ENCODE measurements at places on chromosomes 4 and X. TPM values are rescaled to one million over a fixed set of nuclear protein-coding genes. Genes with fewer than 3 reads are reported as not detected.

The UNC5C gene
- 0.72 TPM for total RNA-seq

The POU3F4 gene
- total RNA-seq, result not detected

The RPL34 gene
- total RNA-seq, result 853 TPM

The NXF2 gene
- not detected for total RNA-seq

The PPP4R3C gene
- total RNA-seq, result not detected

The FRG2 gene
- not detected for total RNA-seq

The RNF212 gene
- 3.5 TPM for total RNA-seq

The EVC2 gene
- 9.3 TPM for total RNA-seq

The HOPX gene
- not detected for total RNA-seq

The PDGFRA gene
- not detected for total RNA-seq

The CEP135 gene
- total RNA-seq, result 7.8 TPM

The QRFPR gene
- 0.51 TPM for total RNA-seq

The AMOT gene
- total RNA-seq, result 10.9 TPM

The FAM53A gene
- total RNA-seq, result 2.5 TPM

- DNase-seq, result no peak
These were observed 75.0 kb downstream of the STK32B start for GRCh38 chr4:5126231-5126630.

DNA sequence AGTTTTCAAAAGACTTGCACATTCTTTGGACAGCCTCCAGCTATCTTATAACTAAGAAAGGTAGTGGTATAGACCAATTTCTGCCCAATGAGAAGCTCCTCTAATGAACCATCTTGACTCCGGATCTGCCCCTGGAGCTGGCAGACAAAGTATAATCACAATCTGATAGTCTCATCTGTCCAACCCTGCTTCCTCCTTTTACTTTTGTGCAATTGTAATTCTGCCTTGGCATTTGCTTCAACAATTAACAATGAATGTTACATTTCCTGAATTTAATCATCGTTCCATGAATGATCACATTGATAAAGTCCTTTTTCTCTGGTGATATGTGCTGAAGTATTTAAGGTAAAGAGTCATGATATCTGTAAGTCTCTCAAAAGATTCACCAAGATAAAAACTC lies 27.8 kb downstream of the FRYL start:
- DNase-seq, result no peak

DNA sequence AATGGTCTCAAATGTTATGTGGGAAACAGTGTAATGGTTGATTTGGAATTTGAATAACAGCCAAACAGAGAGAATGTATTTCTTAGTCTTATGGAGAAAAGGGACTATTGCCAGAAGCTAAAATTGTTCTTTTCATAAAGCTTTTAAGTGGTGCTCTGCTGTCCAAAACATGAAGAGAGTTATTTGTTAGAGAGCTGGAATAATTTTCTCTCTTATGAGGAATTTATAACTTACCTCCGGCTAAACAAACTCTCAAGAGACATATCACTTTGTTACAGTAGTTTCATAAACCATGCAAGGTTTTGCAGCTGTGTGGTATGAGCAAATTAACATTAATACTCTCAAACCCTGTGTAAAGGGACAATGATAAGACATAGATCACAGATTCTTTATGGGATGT lies 28.6 kb downstream of the SULT1B1 start:
- no peak for DNase-seq

DNA sequence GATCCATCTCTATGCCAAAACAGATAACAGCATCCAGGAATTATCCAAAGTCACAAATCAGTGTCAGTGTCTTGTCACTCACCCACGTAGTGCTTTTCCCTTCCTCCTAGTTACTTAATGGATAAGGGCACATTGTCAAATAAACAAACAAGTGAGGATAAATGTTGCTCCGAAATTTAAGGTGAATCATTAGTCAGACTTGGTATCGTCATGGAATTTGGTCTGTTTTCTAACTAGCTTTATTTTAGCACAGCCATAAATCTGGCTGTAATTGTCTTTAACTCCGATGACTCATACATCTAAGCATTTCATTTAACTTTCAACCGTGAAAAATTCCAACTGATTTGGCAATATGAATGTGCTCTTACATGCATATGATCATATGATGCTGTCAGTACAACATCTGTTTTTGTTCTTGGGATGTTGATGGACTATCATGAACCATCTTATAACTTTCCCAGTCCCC lies 83.3 kb downstream of the SNCA start:
- DNase-seq, result peak; percentile 99

DNA sequence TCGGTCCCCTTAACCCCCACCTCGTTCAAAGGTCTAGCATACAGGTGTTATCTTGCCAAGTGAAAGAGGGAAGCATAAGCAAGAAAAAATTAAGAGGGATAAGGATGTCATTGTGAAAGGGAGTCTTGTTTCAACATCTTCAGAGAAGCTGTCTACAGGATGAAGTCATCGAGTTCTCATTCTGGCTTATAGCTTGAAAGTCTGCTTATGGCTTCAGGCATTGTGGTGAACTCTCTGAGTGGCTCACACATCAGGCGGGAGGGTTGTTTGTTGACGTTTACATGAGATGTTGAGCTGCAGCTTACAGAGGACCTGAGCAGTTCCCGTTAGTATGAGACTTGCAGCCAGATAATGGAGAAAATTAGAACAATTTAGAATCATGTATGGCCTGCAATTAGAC lies 16.6 kb downstream of the MAGEA9B start:
- no peak for DNase-seq

GRCh38 chr4:73911746-73912145 lies 42.6 kb downstream of the CXCL1 start:
- peak; percentile 33 for DNase-seq

DNA sequence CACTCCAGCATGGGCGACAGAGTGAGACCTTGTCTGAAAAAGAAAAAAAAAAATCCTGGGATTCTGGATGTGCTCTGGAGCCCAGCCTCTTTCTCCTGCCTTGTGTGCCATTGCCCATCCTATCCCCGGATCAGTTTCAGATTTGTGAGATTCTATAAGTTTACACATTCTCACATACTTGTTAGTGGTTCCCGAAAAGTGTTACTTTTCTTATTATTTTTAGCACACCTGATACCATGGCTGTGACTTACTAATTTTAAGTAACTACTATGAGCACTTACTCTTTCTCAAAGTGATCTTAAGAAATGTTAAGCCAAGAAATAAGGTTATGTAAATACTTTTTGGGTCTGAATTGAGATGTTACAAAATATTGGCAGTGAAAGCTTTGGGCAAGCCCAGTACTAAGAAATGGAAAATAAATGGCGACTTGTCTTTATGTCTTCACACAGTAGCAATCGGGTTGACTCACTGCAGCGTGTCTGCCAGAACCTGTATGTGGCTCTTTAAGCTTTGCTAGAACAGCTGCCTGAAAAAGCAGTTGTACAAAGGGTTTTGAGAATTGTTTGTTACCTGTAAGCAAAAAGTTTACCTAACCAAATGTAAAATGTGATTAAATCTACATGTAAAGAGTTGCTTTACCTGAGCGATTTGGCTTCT lies 118.7 kb downstream of the KLHL8 start:
- DNase-seq, result no peak

DNA sequence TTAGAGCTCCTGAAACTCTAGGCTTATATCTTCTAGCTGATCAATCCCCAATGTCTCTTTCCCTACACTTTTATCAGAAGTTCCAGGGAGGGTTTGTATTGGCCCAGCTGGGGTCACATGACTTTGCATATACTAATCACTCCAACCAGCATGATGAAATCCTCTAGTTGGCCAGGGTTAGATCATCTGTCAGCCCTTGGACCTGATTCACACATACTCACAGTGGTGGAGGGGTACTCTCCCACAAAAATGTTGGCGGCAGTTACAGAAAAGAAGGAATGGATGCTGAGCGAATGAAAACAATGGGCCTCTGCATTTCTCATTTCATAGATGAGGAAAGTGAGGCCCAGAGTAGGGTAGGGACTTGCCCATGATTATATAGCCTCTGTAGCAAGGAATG lies 151.1 kb downstream of the PJA1 start:
- DNase-seq, result no peak

DNA sequence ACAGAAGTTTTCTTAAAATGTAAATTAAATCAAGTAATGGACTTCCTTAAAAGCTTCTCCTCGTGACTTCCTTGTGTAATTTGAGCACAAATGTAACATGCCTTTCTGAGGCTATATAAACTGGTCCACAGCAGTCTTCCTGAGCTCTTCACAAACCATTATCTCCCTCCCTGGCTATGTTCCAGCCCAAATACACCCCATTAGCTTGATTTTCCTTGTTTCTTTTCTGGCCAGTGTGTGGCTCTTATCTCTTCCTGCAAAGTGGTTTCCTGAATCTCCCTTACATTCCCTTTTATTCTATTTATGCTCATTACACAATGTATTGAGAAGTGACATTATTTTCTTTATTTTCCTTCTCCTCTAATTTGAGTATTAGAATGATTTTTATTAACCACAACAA lies 1085.3 kb upstream of the PCDH10 start:
- DNase-seq, result no peak

- no peak for DNase-seq
These were observed 14.3 kb downstream of the MSANTD1 start for GRCh38 chr4:3263053-3263875.

DNA sequence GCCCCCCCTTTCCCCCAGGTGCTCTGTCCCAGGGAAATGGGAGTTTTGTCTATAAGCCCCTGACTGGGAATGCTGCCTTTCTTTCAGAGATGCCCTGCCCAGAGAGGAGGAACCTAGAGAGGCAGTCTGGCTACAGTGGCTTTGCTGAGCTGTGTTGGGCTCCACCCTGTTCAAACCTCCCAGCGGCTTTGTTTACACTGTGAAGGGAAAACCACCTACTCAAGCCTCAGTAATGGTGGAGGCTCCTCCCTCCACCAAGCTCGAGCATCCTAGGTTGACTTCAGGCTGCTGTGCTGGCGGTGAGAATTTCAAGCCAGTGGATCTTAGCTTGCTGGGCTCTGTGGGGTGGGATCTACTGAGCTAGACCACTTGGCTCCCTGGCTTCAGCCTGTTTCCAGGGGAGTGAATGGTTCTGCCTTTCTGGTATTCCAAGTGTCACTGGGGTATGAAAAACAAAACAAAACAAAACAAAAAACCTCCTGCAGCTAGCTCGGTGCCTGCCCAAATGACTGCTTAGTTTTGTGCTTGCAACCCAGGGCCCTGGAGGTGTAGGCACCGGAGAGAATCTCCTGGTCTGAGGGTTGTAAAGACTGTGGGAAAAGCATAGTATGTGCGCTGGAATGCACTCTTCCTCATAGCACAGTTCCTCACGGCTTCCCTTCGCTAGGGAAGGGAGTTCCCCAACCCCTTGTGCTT lies 41.7 kb downstream of the ITM2A start:
- no peak for DNase-seq

DNA sequence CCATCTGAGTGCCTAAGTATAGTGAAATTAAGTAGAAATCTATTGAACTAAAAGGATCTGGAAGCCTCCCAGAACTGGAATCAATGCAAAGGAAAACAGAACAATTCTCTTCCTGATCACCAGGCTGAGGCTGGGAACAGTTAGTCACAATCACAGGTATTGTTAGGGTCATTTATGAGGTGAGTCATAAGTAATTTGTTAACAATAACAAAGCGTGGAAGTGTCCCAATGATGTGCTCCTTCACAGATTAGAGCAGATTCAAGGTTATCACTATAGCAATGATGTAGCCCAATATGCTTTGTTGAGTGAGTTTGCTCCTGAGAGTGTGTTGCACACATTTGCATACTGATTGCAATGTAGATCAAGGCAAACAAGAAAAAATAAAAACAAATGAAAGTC lies 228.1 kb downstream of the ZNF674 start:
- peak; percentile 40 for DNase-seq

- DNase-seq, result no peak
These were observed 393.8 kb downstream of the INPP4B start for GRCh38 chr4:142452161-142452855.

- no peak for DNase-seq
These were observed 35.0 kb upstream of the BMPR1B start for GRCh38 chr4:94722748-94723147.

DNA sequence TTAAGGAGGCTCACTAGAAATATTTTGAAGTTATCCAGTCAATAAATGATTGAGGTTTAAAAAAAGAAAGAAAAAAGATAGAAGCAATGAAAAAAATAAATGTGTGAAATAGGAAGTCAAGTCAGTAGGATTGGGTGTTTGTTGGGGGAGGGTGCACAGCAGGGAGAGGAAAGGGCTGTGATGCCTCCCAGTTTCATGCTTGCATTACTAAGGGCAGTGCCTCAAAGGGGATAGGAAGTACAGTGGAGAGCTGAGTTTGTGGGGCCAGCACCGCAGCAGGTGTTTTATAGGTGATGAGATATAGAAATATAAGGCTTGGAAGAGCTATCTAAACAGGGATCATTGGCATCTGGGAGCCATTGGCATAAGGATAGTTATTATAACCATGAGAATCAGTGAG lies 919.2 kb downstream of the STIM2 start:
- DNase-seq, result no peak

DNA sequence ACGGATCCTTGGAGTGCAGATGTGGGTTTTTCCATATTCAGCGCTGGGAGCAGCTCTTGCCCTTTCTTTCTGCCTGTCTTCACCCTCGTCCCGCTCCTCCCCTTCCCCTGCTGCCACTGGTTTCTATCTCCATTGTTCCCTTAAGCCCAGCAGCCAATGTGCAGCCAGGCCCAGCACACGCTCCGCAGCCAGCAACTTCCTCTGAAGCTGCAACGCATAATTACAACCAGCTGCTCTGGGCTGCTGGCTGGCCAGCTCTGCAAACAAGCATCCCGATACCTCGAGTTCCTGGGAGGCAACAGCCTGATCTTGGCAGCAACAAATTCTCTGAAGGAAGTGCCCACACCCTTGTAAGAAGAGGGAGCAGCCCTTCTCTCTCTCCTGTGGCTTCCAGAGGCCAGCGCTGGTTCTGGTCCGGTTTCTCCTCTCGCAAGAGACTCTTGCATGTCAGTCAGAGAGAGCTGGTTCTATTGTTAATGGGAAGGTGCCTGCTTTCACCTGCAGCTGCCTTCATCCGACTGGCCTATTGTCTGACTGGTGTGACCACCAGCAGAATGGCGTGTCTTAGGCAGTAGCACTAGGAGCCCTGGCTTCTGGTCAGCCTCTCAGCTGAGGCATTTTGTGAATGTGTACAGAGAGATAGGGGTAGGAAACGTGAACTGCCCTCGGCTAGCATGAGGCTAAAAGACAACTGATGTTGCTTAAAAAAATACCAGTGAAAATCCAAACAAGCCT lies 83.8 kb upstream of the MAML3 start:
- DNase-seq, result no peak

- DNase-seq, result no peak
These were observed 2.1 kb upstream of the RHOH start for GRCh38 chr4:40194602-40195161.

DNA sequence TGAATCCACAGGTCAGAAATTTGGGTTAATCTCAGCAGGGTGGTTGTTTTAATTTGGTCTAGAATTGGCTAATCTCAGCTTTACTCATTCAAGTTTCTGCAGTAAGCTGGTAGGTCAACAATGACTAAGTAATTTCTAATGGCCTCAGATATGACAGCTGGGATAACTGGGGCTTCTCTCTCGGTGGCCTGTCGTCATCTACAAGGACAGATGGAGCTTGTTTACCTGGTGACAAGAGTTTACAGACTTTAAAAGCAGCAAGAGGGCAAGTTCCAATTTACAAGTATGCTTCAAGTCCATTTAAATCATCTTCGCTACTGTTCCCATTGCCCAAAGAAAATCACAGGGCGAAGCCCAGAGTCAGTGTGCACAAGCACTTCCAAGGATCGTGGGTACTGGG lies 453.9 kb downstream of the PDHA2 start:
- DNase-seq, result no peak

GRCh38 chrX:143437439-143437838 lies 79.8 kb downstream of the SPANXN3 start:
- no peak for DNase-seq

- no peak for DNase-seq
These were observed 164.8 kb upstream of the EMCN start for GRCh38 chr4:100682477-100683218.

Data from epithelial cell of proximal tubule (primary cell).